Transverse colon (tissue), 4 donors: ENCODE measurements at places on chromosomes 12 and 14. TPM values are rescaled to one million over a fixed set of nuclear protein-coding genes. Genes with fewer than 3 reads are reported as not detected.
A peak's percentile ranks its signal among the peaks of the same experiment; 100 is the strongest.

DNA sequence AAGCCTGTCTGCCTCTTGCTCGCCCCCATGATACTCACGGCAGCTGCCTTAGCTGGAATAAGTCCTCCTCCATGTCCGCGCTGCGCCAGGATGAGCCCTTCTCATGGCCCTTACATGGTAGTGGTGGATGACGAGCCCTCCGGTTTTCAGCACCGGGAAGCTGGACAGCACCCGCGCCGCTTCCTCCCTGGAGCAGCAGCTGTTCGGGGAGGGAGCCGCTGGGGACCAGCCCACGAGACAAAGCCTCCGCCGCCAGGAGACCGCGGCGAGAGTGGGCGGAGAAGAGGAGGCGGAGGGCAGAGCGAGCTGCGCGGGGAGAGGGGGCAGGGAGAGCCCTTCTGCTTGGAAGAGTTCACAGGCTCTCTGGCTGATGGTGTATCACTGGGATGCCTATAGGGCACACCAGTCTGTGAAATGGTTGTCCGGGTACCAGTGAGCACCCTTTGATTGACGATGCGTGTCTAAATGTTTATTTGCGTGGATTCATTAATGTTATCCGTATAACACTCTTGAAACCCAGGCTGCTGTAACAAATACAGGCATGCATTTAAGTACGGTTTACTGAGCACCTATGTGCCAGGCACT lies at the start of gene SVOP:
TSS of gene SVOP (minus strand) at position 273 of the 585 bp plus-strand sequence. CDS start at position 73, 200 bp downstream.
- DNase-seq = peak; percentile 70

- DNase-seq = no peak
Measured at GRCh38 chr12:24947541-24948419, 1.1 kb downstream of the BCAT1 start.

DNA sequence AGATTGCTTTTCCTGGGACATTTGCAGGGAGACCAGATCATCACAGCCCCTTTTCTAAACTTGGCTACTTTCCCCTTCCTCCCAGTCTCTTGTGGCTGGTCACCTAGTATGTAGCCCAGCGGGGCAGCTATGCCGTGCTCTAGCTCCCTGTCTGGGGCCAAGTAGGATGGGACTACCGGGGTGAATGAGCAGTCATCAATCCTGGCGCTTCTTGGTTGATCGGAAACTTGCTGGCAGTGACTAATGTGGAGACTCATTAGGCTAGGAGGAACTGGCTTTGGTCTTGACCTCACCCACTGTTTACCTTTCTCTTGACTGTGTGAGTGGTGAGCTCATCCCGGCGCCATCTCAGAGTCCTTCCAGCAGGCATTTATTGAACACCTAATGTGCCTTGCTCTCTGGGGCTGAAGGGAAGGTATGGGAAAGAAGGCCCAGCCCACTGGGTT lies 15.9 kb downstream of the PLEKHG3 start:
- DNase-seq = peak; percentile 81

Gene SYNJ2BP
- total RNA-seq = 26.7 TPM

Gene LTA4H
- total RNA-seq = 59.7 TPM
